ENCODE measurements at places on chromosomes 13 and 19.
A peak's percentile ranks its signal among the peaks of the same experiment; 100 is the strongest.

DNA sequence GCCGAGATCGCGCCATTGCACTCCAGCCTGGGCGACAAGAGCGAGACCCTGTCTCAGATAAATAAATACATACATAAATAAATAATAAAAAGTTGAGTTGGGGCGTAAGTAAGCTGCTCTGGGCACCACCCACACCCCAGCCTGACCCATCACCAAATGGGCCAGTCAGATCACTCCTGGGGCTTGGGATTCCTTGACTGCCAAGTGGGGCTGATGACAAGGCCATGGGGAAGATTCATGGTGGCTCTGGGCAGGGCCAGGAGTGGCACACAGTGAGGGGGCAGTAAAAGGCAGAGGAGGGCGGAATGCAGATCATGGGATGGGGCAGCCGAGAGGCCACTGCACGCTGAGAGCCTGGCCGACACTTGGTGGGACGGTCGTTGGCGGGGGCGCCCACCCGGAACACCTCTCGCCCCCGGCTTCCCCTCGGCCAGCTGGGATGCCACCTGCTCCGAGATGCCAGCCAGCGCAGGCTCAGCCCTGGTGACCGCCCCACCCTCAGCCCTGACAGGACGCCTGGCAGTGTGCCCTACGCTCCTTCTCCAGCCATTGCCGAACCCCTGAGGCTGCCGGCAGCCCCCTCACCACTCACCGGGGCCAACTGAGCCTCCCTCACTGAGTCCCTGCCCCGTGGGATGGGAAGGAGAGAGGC, 10.9 kb downstream of the ZNF653 start:
- no peak for DNase-seq

DNA sequence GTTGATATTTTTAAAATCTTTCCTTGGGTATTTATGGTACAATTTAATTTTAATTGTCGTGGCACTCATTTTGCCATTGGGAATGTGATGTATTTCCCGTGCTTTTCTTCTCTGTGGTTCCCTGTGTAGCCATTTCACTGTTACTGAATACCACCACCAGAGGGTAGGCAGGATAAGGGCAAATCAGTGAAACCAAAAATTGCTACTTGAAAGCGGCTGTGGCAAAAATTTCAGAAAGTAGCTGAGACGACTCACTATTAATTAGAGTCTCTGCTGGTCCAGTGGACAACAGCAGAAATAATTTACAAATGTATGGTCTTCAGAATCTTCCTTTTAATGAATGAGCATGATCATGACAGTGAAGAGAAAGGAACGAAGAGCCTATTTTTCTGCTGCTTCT, 34.4 kb upstream of the MIR17HG start:
- no peak for DNase-seq

GRCh38 chr19:33063753-33064457, 783 bp downstream of the RHPN2 start:
- DNase-seq: no peak

DNA sequence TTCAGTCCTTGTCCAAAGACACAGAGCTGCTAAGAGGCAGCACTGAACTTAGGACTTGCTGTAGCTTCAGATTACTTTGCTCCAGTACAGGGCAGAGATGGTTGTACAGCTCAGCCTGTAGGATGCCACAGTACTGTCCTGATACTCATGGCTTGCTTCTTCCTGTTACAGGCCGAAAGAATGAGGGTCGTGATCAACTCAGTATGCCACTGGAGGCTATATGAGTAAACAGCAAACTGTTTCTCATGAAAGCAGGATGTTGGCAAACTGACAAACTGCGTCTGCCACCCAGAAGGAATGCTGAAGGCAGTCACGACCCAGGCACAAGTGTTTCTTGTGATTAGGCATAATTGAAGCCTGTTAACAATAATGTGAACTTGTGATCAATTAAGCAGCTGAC, 2.8 kb downstream of the ZNF749 start:
- DNase-seq: no peak

DNA sequence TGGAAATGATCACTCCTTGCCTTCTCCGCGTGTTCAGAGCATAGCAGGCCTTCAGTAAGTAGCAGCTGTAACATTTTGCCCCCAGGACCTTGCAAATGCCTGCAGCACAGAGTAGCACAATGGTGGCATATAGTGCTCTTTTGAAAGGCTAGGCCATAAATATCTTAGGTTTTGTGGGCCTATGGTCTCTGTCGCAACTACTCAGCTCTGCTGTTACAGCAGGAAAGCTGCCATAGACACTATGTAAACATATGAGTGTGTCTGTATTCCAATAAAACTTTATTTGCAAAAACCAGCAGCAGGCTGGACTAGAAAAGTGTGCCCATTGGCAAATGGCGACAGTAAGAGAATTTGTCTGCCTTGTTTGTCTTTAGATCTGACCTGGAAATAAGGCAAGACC, 9.4 kb downstream of the ITPKC start:
- DNase-seq: no peak

DNA sequence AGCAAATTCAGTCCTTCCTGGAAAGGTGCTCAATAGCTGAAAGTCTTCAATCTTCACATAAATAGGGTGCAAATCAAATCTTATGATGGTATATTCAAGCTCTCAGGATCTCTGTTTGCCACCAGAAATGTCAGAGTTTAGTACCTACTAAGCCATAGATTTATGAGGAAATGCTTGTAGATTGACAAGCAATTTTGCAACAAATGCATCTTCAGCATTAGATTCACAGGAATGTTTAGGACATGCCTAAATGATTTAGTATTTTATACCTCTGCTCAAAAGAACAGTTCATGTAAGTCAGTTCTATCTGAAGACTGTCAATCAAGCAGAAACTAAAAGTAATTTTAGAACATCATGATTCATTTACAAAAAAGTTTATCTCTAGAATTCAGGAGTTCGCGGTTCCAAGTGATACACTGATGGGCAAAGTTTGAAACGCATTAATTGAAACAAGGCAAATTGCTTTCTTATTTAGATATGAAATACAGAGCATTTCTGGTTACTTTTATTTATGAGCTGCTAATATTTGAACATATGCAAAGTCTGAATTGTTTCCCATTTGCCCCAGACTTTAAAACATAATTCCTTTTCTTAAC, 65.7 kb downstream of the DACH1 start:
- no peak for DNase-seq

GRCh38 chr13:62444805-62445204, 1029.2 kb upstream of the PCDH20 start:
- DNase-seq: no peak

- no peak for DNase-seq
Observed at GRCh38 chr13:49935171-49936074, 717 bp downstream of the SPRYD7 start.

DNA sequence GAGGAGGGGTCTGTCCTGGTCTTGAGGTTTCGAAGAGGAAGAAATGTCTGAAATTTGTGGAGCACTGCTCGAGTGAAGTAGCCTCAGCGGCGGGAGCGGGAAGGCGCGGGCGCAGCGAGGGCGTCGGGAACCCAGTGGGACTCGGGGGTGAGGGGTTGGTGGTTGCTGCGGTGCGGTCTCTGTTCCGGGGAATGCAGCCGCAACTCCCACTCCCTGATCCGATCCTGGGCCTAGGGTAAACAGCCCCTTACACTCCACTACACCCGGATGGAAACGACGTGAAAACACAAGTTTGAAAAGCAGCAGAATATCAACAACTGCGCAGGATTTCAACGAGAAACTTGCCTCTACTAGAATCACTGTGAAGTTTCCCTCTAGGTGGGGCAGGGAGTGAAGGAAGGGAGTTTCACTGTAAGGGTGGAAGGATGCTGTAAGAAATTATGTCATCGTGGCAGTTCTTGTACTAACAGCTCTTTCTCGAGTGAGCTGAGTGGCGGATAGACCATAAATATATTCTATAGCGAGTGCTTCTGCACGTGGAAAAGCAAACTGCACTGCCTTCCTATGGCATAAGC, 2.0 kb upstream of the KLF12 start:
- no peak for DNase-seq

DNA sequence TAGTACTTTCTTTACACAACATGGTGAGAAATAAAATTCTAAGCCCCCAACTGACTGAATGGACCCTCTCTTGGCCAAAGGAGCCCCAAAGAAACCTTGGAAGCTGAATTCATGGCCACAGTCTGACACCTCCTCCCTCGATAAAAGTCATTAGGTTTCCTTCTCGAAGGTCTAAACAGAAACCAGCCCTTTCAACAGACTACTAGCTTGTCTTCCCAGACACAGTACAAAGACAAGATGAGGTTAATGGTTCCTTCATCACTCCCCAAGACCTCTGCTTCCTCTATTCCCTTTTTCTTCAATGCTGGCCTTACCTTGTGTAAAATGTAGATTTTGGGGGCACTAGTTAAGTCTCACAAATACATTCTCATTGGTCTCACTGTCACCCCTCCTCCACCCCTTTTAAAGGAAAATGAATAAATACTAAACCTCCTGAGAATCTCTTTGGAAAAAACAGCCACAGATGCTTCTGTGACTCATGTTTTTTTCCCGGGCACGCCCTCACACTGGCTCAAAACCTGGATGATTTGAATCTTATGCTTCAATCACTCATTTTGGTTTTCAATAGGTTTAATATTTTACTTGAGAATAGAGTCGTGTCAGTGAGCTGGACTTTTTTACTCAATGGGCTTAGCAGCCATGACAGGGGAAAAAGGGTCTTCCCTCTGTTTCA, 65.8 kb upstream of the MED4 start:
- no peak for DNase-seq

- DNase-seq: no peak
Observed at GRCh38 chr19:34960940-34961679, 2.9 kb downstream of the ZNF792 start.

DNA sequence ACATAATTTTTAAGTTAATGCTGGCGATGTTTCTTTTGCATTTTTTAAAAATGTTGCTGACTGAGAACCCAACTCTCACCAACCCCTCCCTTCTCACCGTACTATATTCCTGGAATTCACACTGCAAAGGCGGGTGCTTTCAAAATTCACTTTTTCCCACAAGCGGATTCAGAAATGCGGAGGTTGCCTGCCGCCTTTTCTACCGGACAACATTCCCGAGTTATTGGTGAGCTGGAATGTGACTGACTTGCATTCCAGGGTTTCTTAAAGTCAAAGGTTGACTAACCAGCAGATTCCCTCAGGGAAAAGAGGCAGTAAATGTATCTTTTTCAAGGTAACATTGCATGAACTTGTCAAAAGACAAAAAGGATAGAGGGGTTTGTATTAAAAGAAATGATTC, 113.3 kb downstream of the RAB20 start:
- peak; percentile 57 for DNase-seq

GRCh38 chr19:19459707-19460251, 54.3 kb downstream of the GATAD2A start:
- no peak for DNase-seq

DNA sequence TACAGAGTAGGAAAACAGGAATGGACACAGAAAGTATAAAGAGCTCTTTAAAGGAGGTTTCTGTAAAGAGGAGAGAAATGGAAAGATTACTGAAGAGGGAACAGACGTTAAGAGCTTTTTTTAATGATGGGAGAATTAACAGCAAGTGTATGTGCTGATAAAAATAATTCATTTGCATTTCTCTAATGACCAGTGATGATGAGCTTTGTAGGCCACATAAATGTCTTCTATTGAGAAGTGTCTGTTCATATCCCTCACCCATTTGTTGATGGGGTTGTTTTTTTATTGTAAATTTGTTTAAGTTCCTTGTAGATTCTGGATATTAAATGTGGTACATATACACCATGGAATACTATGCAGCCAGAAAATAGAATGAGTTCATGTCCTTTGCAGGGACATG, 40.0 kb downstream of the MYO16 start:
- no peak for DNase-seq

DNA sequence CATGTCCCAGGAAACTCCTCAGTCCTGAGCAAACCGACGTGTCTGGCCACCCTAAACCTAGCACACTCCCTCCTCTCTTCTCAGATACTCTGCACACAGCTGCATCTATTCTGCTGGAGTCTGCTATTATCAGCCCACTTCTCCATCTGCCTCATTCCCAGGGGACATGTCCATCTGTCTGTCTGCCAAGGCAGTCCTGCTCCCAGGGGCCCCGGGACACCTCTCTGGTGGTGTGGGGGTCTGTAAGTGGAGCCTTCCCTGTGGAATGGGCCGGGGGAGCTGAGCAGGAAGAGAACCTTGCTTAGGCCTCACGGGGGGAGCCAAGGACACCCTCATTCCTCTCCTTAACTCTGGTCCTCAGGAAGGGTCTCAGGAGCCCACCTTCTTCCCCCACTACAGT, 72.7 kb downstream of the ERICH6B start:
- DNase-seq: no peak

GRCh38 chr19:55508120-55508519, 19.9 kb downstream of the SSC5D start:
- no peak for DNase-seq

DNA sequence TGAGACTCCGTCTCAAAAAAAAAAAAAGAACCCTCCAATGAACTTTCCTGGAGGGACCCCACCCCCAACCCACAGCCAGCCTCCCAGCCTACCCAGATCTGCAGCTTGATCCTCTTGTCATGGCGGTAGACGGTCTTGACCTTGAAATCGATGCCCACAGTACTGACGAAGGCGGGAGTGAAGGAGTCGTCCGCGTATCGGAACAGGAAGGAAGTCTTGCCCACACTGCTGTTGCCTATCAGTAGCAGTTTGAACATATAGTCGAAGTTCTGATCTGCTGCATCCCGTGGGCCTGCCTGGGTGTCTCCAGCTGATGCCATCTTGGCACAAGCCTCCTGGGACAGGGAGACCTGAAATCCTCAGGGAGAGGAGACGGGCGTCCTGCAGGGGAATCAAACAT, 2.4 kb downstream of the RAB3D start:
- no peak for DNase-seq

DNA sequence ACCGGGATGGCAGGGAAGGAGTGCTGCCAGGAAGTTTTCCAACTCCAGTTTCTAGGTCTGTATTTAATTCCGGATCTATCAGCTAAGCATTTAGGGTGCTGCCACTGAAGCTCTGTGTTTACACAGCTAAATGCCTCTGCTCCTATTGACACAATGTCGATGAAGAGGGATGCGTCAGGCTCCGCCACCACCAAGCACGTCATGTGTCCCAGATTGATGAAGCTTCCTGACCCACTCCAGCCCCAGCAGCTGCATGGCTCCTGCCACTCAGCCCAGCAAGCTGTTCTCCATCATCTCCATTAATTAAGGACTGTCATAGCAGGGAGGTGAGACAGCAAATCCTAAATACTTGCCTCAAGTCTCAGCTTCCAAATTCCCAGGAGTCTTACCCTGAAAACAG, 435.2 kb upstream of the ZNF507 start:
- DNase-seq: no peak

GRCh38 chr19:7788178-7788932, 25.3 kb downstream of the CLEC4M start:
- no peak for DNase-seq

GRCh38 chr13:89968470-89968869, 1379.0 kb upstream of the MIR17HG start:
- DNase-seq: no peak

DNA sequence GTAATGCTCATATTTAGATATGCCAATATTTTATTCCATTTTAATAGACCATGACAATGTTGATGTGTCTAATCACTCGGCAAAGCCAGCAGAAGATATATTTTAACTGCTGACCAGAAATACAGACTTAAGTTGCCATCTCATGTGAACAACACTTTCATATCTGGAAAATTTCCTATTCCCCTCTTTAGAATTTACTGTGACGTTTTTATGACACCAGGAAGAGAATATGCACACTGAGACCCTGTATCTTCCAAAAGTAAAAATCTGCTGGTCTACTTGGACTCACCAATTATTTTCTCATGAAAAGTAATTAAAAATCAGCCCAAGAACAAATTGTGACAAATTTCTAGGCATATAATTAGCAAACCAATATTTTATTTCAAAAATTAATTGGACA, 2.1 kb downstream of the PROSER1 start:
- no peak for DNase-seq

GRCh38 chr19:47671499-47671898, 41.7 kb upstream of the EHD2 start:
- no peak for DNase-seq

- DNase-seq: no peak
Observed at GRCh38 chr19:19489804-19490204, 25.5 kb downstream of the TSSK6 start.
